Stimulated activated CD8-positive, alpha-beta memory T cell treated with anti-CD3 and anti-CD28 coated beads, Interleukin-4, amount 100 ng/mL, for 24 hours (primary cell): ENCODE measurements at places on chromosomes 6 and 20.

- DNase-seq = no peak
Observed at GRCh38 chr6:13412639-13413465, 74.5 kb downstream of the GFOD1 start.

- no peak for DNase-seq
Observed at GRCh38 chr6:25050356-25050755, 114.6 kb upstream of the RIPOR2 start.

DNA sequence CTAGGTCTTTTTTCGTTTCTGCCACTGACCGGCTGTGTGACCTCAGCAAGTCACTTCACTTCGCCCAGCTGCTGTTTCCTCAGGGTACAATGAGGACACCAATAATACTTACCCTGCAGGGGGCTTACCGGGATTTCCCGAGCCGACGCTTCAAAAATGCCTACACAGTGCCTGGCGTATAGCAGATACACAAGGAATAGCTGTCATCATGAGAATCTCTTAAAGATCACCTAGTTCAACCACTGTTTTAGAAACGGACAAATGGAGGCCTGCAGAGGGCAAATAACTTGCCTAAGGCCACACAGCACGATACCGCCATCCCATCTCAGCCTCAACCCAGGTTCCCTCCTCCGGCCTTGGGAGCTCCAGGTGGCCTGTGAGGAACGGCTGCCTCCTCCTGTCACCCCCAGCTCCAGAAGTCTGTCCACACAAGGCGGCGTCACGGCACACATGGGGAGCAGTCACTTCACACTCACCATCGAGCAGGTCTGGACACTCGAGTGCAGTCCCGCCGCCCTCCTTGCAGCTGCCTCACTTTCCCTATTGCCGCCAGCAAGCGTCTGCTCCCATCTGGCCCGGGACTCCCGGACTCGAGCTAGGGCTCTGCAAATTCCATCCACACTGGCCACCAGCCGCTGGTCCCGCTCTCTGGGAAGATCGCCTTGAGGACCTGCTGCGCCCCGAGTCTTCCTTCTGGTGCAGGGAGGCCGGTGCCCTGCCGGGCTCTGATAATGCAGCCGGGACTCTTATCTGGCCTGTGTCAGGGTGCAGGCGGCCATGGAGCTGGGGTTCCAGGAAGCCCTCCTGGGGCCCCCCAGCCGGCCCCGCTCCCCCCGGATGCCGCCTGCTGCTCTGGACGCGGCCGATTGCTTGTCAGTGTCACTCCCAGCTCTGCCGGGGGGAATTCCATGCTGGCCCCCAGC lies at the start of gene RIPOR3:
RIPOR3 (minus strand) TSS at position 893 of the 923 bp plus-strand sequence; CDS start at position 479, 414 bp downstream.
- DNase-seq = no peak

GRCh38 chr6:61809004-61809595 lies 476.9 kb downstream of the KHDRBS2 start:
- DNase-seq = no peak

GRCh38 chr6:28496099-28496779 lies 19.4 kb downstream of the GPX6 start:
- no peak for DNase-seq

GRCh38 chr6:107554918-107555317 lies 65.0 kb downstream of the SOBP start:
- no peak for DNase-seq

GRCh38 chr20:15658295-15658694 lies 915.0 kb downstream of the KIF16B start:
- DNase-seq = no peak

DNA sequence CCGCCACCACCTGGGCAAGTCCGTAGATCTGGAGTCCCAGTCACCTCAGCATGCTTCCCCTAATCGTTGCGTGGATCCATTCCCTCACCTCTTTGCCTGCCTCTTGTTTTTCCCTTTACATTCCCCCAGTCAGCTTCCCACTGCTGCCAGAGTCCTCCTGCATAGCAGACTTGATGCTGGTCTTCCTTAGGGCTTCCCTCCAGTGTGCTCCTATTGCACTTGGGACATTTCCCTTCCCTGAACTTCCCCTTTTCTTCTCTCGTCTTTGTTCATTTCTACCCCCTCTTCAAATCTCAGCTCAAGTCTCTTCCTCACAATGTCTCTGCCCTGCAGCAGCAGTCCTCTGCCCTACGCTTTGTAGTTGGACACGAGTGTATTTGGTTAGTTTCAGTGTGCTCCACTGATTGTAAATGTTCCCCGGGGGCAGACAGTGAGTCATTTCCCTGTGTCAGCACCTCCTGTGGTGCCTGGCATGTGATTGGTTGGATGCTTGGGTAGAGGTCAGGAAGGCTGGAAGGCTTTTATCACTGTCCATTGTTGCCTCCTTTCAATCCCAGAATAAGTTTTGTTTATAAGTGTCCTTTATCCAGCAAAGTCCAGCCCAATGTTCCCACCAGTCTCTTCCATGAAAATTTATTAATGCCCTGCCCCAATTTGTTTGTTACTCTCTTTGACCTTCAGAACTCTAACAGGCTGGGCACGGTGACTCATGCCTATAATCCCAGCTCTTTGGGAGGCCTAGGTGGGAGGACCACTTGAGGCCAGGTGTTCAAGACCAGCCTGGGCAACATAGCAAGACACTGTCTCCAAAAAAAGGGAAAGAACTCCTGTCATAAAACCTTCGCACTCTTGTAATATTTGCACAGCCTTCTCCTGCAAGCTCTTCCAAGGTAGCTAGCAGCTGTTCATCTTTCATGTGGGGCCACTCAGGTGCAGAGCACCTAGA lies 38.3 kb downstream of the FAM120B start:
- no peak for DNase-seq

DNA sequence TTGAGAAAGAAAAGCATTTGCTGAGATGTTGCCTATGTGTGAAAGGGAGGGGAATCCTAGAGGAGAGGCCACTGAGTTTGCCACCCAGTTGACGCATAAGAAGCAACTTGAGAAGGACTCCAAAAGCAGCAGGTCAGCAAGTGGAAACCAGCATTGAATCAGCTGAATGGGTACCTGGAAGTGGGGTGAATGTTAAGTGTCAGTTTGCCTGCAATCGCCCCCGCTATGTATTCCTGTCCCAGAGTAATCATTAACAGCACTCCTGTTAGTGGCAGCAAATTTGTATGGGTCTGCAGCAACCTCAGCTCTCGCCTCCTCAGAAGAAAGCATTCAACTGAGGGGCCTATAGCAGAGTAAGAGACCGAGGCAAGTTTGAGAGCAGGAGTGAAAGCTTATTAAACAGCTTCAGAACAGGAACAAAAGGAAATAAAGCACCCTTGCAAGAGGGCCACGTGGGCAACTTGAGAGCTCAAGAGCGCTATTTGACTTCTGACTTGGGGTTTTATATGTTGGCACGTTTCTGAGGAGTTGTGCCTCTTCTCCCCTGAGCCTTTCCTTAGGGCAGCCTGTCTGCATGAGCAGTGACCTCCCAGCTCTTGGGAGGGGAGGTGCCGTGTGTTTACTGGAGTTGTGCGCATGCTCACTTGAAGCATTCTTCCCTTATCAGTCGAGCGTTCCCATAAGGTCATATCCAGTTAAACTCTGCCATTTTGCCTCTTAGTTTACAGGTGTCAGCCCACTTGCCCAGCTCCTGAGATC lies 122.6 kb upstream of the PHACTR1 start:
- DNase-seq = no peak

GRCh38 chr6:121627761-121628160 lies 192.3 kb downstream of the GJA1 start:
- no peak for DNase-seq

DNA sequence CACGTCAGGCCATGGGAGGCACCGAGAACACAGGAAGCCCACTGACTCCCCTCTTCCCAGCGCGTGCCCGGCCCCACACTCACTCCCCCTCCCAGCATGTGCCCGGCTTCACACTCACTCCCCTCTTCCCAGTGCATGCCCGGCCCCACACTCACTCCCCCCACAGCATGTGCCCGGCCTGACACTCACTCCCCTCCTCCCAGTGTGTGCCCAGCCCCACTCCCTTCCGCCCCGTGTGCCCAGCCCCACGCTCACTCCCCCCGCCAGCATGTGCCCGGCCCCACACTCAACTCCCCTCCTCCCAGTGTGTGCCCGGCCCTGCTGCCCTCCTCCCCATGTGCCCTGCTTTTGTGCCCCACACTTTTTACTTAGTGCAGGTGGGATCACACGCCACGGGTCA lies 9.7 kb downstream of the RTEL1 start:
- DNase-seq = no peak

DNA sequence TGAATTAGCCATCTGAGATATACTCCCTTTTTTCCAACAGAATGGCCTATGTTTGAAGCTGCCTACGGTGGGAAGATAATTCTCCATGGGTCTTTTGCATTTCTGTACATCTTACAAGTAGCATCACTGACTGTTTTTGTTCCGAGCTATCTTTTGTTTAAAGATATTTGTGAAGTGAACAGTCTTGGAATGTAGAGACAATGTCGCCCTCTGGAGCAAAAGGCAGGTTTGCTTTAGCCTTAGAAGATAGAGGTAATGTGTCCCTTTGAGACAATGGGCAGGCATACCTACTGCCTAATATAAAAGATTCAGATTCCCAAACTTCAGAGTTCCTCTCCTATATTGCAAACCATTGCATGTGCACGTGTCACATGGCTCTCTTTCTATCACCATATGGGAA lies 347.8 kb upstream of the CNR1 start:
- no peak for DNase-seq

DNA sequence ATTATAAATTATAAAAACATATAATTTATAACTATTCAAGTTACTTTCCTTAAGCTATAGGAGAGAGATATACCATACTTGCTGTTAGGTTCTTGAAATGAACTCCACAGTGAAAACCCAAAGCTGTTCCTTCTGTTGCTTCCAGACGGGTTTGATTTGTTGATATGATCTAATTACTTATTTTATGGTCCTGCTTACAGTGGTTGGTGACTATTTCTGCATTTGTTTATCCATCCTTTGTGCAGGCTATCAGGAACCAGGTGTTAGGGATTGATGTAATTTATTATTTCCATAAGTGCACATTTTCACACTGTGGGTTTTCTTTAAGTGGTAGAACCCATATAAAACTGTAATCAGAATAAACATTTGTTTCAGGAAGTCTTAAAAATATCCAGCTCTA lies 167.1 kb downstream of the KIF6 start:
- no peak for DNase-seq

DNA sequence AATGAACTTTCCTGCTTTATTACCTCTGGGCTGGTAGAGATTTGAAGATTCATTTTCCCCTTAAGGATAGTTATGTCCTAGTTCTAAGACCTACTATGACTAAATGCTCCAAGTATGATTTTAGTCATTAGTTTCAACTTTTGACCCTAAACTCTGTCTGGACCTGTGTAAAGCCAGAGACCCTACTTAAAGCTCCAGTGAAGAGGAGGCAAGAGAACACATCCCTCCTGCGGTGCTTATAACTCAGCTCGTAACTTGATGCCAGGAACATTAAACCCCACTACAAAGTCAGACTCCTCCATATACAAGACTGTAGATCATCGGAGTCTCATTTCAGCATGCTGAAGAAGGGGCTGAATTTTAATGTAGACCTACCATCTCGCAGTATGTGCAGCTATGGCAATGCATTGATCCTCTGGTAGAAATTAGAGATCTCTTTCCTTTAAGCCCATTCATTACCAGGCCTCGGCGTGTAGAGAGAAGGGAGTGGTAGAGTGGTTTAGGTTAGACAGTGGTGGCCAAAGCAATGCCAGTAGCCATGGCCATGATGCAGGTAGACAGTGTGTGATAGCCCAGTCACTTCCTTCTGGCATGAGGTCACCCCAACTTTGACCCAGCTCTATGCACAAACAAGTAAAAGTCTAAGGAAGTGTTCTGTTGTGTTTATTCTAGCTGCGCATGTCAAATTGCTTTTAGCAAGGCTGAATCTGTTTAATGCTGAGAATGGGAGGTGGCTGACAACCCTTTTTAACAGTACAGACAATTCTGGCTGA lies 34.8 kb upstream of the MYB start:
- no peak for DNase-seq

DNA sequence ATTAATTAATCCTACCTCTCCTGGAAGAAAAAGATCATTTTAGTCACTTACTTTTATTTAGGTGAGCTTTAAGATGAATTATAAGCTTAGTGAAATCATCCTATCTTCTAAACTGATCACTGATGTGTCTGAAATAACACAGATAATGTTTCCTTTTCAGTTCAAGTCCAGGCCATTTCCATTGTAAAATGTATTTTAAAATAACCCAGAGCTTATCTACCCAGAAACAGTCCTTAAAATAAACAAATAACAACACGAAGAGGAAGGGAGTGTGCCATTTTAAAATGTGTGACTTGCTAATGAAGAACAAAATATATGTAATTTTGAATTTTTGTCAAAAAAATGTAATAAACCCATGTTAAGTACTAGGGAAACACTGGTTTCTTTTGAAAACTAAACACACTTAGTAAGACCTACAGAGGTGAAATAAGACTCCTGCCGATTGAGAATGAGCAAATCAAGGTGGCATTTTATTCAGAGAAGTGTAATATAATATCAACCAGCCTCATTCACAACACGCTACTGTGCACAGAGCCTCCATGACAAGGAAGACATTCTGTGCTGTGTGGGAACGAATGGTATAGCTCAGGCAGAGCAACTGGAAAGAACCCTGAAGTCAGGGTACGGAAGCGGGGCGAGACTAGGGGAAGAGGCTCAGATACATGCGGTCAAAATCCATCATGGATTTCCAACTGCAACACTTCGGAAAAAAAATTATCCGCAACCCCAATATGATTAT lies 7.7 kb downstream of the LRP11 start:
- no peak for DNase-seq

- no peak for DNase-seq
Observed at GRCh38 chr6:56534680-56535419, 107.8 kb downstream of the DST start.

DNA sequence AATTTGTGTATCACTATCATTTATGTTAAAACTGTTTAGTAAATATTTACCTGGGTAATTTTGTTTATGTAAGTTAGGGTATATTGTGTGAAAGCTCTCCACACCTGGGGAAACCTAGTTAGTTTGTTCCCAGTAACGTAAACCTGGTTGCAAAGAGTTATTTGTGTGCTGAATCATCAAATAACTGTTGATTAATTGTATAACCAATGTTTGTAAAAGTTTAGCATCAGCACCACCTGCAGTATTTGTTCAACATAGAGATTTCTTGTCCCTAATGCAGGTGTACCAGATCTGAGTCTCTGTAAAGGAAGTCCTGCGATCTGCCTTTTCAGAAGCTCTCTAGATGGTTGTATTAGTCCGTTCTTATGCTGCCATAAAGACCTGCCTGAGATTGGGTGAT lies 440.4 kb downstream of the COL12A1 start:
- DNase-seq = no peak

- no peak for DNase-seq
Observed at GRCh38 chr6:159035891-159036290, 8.9 kb downstream of the TAGAP start.

GRCh38 chr6:159760602-159761057 lies 1.2 kb upstream of the ACAT2 start:
- DNase-seq = no peak

- no peak for DNase-seq
Observed at GRCh38 chr6:168216751-168217191, 102.8 kb downstream of the DACT2 start.

DNA sequence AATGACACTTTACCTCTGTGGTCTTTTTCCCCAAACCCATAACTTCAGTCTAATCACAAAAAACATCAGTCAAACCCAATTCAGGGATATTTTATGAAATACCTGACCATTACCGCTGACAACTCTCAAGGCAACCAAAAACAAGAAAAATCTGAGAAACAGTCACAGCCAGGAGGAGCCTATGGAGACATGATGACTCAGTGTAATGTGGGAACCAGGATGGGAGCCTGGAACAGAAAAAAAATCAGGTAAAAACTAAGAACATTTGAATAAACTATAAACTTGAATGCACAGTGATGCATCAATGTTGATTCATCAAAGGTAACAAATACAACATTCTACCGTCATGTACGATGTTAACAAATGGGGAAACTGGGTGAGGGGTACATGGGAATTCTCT lies 84.1 kb upstream of the TSHZ2 start:
- DNase-seq = no peak

GRCh38 chr6:36075656-36076055 lies 48.0 kb downstream of the MAPK14 start:
- no peak for DNase-seq
